ENCODE measurements at places on chromosomes 16 and 17.
A peak's percentile ranks its signal among the peaks of the same experiment; 100 is the strongest.

- no peak for DNase-seq
These were observed 79.2 kb upstream of the CIBAR2 start for GRCh38 chr16:85191341-85191965.

DNA sequence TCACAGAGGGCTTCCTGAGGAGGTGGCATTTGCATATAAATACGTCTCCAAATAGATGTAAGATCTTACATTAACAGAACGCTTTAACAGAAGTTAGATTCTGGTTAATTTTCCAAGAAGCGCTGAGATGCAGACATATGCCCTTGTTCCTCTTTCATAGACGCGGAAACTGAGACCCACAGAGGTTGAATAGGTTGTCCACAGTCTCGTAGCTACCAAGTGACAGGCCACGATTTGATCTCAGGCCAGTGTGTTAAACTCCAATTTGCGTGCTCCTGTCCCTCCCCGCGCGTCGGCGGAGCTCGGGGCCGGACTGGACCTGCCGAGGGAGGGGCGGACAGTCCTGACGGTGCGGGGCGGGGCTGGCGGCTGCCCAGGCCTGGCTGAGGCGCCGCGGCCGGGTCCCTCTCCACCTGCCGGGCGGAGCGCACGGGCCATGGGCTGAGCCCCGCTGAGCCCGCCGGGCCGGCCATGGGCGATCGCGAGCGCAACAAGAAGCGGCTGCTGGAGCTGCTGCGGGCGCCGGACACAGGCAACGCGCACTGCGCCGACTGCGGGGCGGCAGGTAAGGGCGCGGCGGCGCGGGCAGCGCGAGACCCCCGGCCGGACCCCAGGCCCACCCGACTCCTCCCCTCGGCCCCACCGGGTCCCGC, at the start of gene ADAP2:
TSS of gene ADAP2 (plus strand) at position 402 of the 653 bp plus-strand sequence. CDS start at position 472, 70 bp downstream.
- DNase-seq: no peak

DNA sequence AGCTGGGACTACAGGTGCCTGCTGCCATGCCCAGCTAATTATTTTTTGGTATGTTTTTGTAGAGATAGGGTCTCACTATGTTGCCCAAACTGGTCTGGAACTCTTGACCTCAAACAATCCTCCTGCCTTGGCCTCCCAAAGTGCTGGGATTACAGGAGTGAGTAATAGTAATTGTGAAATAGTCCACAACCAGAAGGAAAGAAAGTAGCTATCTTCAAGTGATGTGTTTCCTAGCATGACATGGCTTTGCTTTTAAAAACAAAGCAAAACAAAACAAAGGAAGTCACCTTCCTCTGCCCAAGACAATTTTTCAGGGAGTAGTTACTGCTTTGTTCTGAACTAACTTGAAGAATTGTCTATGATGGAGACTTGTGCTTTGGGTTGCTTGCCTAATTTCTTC, 27.0 kb downstream of the ATP6V0A1 start:
- DNase-seq: no peak

DNA sequence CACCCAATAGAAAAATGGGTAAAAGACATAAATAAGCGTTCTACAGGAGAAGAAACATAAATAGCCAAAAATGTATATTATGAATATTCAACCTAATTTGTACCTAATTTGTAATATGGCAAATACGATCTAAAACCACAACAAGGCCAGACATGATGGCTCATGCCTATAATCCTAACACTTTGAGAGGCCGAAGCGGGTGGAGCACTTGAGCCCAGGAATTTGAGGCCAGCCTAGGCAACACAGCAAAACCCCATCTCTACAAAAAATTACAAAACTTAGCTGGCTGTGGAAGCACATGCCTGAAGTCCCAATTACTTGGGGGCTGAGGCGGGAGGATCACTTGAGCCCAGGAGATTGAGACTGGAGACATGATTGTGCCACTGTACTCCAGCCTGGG, 30.1 kb downstream of the CRLF3 start:
- DNase-seq: no peak

- DNase-seq: no peak
These were observed 58.3 kb downstream of the SREBF1 start for GRCh38 chr17:17778308-17779014.

GRCh38 chr17:32266051-32266388, 388 bp downstream of the RHBDL3 start:
- DNase-seq: no peak

DNA sequence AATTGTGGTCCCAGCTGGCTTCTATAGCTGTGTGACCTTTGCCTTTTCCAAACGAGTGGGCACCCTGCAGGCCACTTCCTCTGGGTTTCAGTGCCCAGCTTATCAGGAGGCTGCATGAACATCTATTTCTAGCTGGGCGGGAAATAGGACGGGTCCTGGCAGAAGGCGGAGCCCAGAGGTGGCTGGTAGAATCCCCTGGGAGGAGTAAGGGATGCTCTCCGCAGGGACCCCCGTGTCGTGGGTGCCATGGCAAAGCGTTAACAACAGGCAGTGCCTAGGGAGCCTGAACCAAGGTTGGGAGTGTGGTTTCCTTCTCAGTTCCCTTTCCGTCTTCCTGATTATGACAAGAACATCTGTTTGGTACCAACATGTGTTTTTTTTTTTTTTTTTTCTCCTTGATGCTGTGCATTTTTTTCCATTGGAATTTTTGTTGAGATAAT, 58.2 kb downstream of the PLCG2 start:
- no peak for DNase-seq

GRCh38 chr17:73773702-73774101, 129.5 kb upstream of the SDK2 start:
- no peak for DNase-seq

DNA sequence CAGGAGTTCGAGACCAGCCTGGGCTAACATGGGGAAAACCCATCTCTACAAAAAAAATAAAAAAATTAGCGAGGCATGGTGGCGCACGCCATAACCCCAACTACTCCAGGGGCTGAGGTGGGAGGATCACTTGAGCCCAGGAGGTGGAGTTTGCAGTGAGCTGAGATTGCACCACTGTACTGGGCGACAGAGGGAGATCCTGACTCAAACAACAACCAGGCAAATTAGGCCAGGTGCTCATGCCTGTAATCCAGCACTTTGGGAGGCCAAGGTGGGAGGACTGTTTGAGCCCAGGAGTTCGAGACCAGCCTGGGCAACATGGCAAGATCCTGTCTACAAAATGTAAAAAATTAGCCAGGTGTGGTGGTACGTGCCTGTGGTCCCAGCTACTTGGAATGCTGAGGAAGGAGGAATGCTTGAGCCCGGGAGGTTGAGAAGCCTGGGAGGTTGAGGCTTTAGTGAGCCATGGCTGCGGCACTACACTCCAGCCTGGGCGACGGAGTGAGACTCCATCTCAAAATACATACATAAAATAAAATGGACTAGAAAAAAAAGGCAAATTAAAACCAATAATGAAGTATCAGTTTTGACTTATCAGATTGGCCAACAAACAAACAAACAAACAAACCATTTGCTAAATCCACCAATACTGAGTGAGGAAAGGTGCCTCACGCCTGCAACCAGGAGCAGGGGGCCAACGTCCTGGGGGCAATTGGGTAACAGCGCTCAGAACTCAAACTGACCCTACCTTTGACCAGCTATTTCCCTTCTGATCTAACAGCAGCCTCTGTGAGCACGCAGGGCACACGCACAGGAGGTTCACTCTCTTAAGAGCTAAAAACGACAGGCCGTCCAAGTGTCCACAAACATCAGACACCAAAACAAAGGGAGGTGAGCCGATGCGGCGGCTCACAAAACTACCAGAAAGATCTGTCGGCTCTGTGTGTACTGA, 19.4 kb upstream of the FASN start:
- no peak for DNase-seq

GRCh38 chr17:13306310-13306962, 288.6 kb upstream of the ELAC2 start:
- no peak for DNase-seq

DNA sequence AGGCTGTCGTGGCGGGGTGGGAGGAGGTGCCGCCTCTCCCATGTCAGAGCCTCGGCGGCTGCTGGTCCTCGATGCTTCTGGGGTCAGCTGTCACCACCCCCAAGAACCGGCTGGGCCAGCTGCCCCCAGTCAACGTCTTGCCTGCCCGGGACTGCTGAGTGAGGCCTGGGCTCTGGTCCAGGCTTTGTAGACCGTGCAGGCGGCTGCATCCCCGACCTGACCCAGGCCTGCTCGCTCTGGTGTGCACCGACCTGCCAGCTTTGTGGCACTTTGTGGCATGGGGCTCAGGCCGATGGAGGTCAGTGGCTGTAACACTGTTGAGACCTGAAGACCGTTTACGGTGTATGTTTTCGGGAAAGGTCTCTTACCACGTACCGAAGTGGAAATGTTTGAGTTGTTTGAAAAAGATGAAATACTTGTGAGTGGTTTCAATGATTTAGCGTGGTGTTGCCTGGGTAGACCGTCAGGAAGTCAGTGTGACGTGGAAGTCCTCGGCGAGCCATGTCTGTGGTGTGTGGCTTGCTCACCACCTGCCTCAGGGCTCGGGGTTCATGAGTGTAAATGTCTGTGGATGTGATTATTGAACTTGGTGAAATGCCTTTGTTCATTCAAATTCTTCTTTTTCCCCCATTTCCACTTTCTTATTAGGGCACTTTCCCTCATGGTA, 53.2 kb upstream of the ZNF750 start:
- peak; percentile 57 for DNase-seq

DNA sequence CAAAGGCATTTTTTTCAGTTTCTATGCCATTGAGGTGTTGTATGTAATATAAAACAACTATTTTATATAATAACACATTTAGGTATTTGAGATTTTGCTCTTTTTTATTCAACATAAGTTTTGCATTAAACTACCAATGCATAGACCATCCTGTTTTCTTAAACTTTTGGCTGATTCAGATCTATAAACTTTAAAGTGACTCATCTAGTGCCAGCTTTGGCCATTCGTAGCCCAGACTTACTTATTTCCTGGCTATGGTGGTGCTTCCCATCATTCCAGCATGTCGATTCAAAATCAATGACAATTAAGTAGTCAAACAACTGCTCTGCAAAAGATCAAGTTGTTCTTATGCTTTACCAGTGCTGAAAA, 3.1 kb downstream of the ERI2 start:
- DNase-seq: no peak

GRCh38 chr16:30186782-30187555, 3.6 kb downstream of the CORO1A start:
- DNase-seq: peak; percentile 87

Measured in stimulated activated CD4-positive, alpha-beta T cell treated with anti-CD3 and anti-CD28 coated beads, TNF-alpha, amount 100 ng/mL, for 1 hour (primary cell).